ENCODE measurements at places on chromosomes 5 and 9.
A peak's percentile ranks its signal among the peaks of the same experiment; 100 is the strongest.

GRCh38 chr9:136182850-136183422 is 22.0 kb downstream of the LHX3 start:
- peak; percentile 5 for DNase-seq

GRCh38 chr9:98316445-98317133 is 61.1 kb upstream of the TBC1D2 start:
- DNase-seq: no peak

DNA sequence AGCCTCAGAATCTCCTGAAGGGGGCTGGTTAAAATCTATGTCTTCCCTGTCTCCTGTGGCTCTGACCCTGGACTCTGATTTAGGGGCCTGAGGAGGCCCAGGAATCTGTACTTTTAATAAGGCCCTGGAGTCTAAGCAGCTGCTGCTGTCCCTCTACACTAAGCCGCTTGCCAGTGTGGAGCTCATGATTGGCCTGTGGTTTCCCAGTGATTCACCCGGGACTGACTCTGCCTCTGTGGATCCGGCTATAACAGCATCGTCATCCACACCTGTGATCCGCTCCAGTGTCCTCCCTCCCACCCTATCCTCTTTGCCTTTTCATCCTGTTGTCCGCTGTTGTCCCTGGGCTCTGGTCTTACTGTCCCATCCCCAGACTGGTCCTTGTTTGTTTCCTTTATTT is 3.7 kb downstream of the SLC31A2 start:
- no peak for DNase-seq

DNA sequence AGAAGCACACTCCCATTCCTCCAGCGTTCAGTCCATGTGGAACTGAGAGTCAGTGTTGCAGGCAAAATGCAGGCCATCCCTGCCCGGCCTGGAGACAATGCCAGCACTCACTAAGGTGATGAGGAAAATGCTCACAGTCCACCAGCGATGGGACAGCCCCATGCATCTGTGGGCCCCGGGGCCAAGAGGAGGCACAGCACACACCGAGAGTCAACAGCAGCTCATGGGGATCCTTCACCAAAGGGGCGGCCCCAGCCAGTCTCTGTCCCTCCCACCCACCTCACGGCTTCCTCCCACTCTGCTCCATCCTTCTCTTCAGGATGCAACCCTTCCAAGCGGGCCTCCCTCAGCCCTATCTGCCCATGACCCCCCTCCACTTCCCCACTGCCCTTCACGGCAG is 6.2 kb downstream of the SEMA4D start:
- no peak for DNase-seq

- DNase-seq: no peak
These were observed 18.5 kb upstream of the ARSI start for GRCh38 chr5:150321211-150321610.

DNA sequence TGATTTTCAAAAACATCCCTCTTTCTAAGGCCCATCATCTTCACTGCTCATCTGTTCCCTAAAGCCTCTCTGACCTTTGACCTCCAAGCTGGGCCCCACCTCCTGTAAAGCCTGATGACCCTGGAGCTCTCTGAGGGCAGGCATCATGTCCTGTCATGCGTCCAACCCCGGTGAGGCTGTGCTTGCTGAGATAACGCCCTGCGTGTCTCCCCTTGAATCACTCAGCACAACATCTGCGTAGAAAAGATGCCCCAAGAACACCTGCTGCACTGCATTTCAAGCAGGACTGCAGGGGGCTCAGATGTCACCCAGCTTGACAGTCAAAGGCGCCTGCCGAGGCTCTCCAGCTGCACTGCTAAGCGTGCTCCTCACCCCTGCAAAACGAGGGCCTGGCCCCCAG is 78.0 kb downstream of the OTULIN start:
- no peak for DNase-seq

DNA sequence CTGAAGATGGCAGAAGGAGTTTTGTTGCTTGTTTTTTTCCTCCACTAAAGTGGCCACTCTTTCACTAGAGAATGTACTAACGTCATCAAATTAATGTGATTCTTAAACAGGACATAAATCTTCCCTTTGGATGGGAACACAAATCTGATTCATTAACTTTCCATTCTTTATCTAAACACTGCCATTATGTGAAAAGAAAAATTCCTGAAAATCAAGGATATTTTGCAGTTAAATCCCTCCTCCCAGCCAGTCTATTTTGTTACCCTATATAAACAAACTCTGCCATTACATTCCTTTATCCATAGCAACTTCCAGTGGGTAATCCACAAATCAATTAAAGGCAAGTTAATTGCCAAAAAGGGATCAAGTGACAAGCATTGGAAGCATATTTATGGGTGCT is 546.5 kb downstream of the PDE4D start:
- DNase-seq: no peak

- no peak for DNase-seq
These were observed 172.4 kb downstream of the IRX2 start for GRCh38 chr5:2579126-2579525.

GRCh38 chr9:994005-994404 is 17.6 kb downstream of the DMRT3 start:
- DNase-seq: no peak

- no peak for DNase-seq
These were observed 15.9 kb upstream of the SYNPO start for GRCh38 chr5:150624334-150625163.

DNA sequence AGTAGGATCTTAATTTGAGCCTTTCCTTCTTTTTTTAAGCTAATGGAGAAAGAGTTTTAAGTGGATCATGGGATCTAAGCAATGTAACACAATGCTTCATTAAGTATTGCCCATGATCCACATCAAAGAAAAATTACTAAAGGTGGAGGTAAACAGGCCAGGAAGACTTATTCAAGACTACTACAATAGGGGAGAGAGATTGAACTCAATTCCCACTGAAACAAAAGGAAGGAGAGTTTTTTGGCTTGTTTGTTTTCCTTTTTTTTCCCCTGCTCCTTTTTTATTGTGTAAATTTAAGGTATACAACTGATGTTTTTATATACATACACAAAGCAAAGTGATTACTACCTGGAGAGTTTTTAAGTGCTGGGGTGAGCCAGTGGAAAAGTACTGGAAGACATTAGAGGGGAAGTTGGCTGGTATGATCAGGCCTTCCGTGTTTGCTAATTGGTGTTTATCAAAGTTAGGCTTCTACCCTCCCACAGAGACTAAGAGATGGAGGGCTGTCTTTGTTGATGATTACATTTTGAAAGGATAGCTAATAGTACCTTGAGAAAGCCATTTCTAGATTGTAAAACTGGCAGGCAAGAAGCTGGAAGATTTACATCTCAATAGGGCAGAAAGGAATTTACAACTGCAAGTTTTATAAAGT is 262.7 kb downstream of the CHSY3 start:
- DNase-seq: no peak

Measured in T47D (cell line).